ENCODE measurements at places on chromosomes 13 and 19.
A peak's percentile ranks its signal among the peaks of the same experiment; 100 is the strongest.

- DNase-seq, result no peak
Measured at GRCh38 chr19:38061294-38061693, 154.3 kb downstream of the SIPA1L3 start.

- no peak for DNase-seq
Measured at GRCh38 chr13:35597451-35597850, 121.0 kb upstream of the MAB21L1 start.

DNA sequence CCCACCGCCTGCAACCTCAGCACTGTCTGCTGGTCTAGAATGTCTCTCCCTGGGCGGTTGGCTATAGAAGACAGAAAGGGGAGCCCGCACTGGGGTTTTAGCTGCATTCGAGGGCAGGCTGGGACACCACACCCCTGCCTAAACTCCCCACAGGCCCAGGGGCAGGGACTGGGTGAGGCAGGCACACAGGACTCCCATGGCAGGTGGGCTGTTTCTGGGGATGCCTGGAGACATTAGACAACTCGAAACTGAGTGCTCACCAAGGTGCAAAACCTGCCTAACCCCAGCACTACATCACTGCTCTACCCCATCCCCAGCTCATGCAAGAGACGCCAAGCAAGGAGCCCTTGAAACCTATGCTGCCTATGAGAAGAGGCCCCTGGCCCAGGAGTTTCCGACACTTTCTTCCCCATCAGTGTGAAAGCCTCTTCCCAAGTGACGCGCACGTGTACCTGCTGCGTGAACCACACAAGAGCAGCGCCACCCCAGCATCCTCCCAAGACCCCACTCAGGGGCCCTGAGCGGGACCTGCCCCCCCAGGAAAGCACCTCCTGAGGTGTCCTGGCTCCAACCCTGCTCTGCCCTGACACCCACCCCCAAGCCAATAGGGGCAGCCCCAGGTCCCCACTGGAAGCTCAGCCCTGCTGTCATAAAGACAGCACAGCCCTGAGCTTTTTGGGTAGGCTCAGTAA is 121.2 kb downstream of the TUBA3C start:
- no peak for DNase-seq

- DNase-seq, result no peak
Measured at GRCh38 chr13:29474991-29475390, 120.5 kb downstream of the SLC7A1 start.

- no peak for DNase-seq
Measured at GRCh38 chr13:30179597-30180276, 127.6 kb downstream of the KATNAL1 start.

- DNase-seq, result no peak
Measured at GRCh38 chr13:98557937-98558792, 18.7 kb downstream of the STK24 start.

DNA sequence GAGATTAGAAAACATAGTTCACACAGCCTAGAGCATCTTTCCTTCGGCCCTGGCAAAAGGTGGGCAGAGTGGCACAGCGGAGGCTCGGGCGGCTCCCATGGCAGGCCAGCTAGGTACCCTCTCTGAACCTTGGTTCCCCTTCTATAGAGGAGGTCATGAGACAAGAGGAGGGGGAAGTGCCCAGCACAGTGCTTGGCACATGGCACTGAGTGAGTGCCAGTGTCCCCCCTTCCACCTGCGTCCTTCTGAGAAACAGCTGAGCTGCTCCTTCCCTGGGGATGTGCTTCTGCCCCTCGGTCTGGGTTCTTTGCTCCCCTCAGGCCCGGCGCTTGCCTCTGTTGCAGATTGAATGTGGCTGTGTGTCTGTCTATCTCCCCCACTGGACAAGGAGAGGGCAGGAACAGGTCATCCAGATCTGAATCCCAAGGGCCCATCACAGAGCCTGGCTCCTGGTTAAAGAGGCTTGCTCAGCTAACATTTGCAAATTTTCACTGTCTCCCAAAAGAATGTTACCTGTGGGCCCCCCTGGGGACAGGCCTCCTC is 165.6 kb downstream of the USP12 start:
- DNase-seq, result no peak

DNA sequence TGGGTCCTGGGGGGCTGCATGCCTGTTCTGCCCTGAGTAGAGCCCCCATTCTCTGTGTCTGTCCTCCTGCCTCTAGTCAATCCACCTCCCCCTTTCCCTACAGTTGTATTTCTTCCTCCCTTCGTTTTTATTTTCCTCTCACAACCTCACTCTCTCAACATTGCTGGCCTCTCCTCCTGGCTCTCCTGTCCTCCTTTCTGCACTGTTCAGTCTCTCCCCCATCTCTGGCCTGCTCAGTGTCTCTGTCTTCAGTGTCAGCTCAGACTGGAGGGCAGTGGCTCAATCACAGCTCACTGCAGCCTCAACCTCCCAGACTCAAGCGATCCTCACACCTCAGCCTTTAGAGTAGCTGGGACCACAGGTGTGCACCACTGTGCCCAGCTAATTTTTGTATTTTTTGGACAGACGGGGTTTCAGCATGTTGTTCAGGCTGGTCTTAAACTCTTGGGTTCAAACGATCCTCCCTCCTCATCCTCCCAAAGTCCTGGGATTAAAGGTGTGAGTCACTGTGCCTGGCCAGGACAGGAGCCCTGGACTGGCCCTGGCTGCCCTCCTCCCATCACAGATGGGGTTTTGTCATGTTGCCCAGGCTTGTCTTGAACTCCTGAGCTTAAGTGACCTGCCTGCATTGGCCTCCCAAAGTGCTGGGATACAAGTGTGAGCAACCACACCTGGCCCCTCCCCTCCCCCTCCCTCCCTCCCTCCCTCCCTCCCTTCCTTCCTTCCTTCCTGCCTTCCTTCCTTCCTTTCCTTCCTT is 32.0 kb upstream of the IGFL1 start:
- no peak for DNase-seq

DNA sequence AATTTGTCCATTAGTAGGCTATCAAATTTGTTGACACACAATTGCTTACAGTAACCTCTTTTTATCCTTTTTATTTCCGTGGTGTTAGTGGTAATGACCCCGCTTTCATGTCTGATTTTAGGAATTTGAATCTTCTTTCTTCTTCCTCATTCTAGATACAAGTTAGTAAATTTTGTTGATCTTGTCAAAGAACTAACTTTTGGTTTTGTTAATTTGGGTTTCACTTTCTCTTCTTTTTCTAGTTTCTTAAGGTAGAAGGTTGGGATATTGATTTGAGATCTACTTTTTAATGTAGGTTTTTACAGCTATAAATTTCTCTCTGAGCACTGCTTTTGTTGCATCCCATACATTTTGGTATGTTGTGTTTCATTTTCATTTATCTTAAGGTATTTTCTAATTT is 53.3 kb upstream of the SLC7A1 start:
- DNase-seq, result no peak

DNA sequence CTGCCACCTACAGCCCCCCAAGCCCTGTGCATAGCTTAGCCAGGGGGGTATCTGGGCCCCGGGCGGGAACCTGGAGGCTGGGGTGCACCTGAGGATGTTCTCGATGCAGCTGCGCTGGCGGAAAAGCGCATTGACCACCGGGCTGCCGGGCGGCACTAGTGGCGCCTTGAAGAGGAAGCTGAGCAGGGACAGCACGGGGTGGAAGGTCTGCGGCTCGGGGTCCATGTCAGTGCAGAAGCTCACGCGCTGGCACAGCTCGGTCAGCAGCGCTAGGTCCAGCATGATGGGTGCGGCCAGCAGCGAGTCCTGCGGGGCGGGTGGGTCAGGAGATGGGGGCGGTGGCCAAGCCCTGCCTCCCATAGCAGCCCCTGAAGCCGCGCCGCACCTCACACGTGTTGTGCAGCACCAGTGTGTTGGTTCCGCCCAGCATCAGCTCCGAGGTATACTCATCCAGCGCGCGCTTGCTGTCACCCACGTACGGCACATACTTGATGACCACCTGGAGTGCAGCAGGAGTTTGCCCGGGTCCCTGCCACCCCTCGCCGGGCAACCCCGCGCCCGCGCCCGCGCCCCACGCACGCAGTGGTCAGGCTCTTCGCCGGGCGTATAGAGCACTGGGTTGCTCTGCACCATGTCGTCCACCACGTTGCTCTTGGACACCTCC is 2.6 kb downstream of the ISYNA1 start:
- no peak for DNase-seq

DNA sequence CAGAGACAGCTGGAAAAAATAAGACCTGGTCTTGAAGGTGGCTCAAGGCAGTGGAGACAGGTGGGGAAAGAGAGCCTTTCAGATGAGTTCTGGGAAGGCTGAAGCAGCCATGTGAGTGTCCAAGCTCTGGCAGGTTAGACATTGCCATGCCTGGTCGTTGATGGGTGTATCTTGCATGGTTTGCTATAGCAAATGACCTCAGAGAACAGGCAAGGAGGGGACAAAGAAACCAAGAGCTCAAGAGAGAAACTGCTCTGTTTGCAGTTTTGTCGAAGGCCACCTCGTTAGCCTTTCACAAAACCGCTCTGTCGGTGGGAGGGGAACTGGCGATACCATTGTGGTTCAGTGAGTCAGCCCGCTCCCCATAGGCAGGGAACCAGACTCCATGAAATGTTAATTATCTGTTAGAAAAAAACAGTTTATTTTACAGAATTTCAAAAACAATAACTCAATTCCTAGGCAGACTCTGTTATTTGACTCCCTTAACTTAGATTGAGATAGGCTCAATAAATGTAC is 82.8 kb upstream of the ARGLU1 start:
- no peak for DNase-seq

GRCh38 chr13:71867131-71867814 is at the start of gene DACH1:
DACH1 (minus strand) TSS chr13:71867204.
- DNase-seq, result no peak

DNA sequence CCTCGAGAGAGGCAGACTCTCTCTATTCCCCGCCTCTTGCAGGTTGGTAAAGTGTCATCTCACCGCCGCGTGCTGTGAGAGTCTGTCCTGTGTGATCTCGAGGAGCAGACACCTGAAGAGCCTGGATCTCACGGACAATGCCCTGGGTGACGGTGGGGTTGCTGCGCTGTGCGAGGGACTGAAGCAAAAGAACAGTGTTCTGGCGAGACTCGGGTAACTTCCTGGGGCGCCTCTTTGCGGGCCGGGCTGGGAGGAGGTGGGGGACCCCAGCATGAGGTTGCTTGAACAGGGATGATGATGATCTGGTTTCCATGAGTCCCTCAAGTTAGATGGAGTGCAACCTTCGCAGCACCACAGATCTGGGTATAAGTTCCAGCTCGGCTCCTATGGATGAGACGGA is 67.0 kb downstream of the NLRP5 start:
- no peak for DNase-seq

- no peak for DNase-seq
Measured at GRCh38 chr13:82627183-82627582, 1255.1 kb downstream of the SLITRK1 start.

DNA sequence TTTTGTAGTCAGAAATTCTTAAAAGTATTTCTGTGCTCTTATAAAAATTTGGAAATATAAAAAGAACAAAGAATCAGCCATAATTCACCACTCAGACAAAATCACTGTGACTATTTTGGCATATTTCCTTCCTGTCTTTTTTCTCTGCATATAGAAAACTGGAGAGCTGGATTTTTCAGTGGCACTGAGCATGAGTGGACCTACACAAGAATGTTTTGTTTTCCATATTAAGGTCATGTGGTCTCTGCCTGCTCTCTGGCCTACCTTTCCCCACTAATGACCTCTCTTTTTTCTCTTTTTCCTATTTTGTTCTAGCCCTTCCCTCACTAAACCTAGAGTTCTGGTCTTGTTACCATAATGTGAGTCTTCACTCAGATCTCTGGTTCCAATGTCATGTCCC is 17.6 kb upstream of the USP12 start:
- no peak for DNase-seq

DNA sequence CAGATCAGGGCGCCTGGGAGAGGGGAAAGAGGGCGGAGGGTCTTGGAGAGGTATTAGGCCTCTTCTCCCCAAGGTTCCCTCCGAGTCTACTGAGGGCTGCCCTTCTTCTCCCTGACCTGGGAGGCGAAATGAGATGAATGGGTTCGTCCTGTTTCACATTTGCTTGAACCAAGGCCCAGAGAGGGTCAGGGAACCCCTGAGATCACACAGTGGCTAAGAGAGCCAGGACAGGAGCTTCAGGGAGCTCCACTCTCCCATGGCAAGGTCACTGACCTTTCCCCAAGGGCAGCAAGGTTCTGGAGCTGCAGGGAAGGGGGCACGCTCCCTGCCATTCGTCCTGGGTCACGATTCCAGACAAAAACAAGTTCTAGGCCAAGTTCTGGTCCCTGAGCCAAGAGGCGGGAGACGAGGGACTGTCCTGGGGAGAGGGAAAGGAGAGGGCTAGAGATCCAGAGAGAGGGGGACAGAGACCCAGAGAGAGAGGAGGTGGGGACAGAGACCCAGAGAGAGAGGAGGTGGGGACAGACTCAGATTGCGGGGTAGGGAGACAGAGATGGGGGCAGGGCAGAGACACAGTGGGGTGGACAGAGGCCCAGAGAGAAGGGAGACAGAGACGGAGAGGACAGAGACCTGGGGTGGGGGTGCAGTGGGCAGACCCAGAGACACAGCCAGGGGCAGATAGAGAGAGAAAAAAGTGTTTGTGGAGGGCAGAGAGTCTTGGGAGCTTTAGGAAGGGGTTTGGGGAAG is 541 bp downstream of the ASPDH start:
- no peak for DNase-seq

DNA sequence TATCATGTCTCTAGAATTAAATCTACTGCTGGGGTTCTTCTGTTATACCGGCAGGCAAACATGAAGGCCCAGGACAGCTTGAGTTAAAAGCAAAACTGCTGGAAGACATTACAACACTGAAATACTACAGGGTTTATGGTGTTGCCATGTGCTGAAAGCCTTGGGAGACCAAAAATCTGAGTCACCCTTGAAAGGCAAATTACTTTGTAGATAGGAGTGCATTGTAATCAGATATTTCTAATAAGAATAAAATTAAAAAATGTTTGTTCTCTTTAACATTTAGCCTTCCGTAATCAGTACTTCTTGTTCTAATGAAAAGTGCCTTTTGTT is 181.3 kb downstream of the PCDH9 start:
- no peak for DNase-seq

DNA sequence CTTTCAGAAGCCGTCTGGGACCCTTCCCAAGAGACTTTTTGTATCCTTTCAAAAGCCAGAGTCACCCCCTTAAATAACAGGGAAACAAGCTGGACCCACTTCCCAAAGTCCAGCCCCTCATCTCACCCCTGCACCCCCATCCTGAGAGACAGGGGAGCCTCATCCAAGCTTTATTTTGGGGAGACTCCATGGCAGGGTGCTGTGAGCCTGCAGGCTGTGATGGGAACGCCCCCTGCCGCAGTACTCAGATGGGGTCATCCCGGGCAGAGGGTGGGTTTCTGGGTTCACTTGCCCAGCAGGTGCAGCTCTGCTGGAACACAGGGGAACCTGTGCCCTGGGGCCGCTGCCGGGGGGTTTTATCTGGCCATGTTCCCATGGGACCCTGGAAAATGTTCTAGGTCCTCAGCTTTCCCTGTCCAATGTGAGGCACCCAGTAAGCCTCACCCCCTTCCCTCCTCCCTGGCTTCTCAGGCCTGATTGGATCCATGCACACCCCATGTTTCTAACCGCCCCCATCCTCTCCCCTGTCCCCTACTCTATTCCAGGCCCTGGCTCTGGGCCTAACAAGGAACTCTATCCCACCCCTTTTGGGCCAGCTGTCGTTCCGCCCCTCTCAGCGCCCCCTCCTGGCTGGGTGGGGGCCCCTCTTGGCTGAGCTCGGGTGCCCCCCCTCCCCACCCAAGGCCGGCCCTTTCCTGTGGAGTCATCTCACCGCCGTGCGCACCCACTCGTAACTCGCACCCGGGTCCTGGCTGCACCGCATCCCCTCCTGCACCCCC is 1.0 kb downstream of the HIF3A start:
- peak; percentile 54 for DNase-seq

Measured in tibial nerve (tissue), 4 donors.